ENCODE measurements at places on chromosomes 11 and 22. TPM values are rescaled to one million over a fixed set of nuclear protein-coding genes. Genes with fewer than 3 reads are reported as not detected.
A peak's percentile ranks its signal among the peaks of the same experiment; 100 is the strongest.

- H3K4me1 ChIP-seq = no peaks in the 10 kb centered on the region
- DNase-seq = no peak
- H3K27me3 ChIP-seq = peaks cover 27% of the 10 kb centered on the region
- no peak overlapping the region for H3K27ac ChIP-seq
Measured at GRCh38 chr22:28480000-28480715, 199.5 kb downstream of the TTC28 start.

DNA sequence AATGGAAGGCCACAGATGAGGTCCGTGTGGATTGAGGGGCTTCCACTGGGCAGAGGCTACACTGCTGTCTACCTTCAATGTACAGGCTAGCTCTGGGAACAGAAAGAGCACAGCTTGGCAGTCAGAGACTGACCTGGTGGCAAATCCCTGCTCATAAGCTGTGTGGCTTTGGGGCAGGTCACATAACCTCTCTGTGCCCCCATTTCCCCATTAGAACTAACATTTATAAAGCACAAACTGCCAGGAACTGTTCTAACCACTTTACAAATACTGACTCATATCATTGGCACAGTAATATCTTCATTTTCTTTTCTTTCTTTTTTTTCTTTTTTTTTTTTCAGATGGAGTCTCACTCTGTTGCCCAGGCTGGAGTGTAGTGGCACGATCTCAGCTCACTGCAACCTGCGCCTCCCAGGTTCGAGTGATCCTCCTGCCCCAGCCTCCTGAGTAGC lies 3.1 kb downstream of the FOSL1 start:
- DNase-seq = no peak
- peaks cover 49% of the 10 kb centered on the region for H3K4me1 ChIP-seq
- H3K4me3 ChIP-seq = peak overlapping the region; percentile 84
- no peaks in the 10 kb centered on the region for H3K27me3 ChIP-seq
- H3K27ac ChIP-seq = peak overlapping the region; percentile 97
- peaks cover 93% of the 10 kb centered on the region for H3K36me3 ChIP-seq

- DNase-seq = no peak
- H3K27ac ChIP-seq = no peak overlapping the region
- H3K4me3 ChIP-seq = no peak overlapping the region
- H3K36me3 ChIP-seq = no peaks in the 10 kb centered on the region
Measured at GRCh38 chr11:93370260-93370659, 39.7 kb downstream of the DEUP1 start.

NLRX1 gene
- total RNA-seq = 6.7 TPM

DNA sequence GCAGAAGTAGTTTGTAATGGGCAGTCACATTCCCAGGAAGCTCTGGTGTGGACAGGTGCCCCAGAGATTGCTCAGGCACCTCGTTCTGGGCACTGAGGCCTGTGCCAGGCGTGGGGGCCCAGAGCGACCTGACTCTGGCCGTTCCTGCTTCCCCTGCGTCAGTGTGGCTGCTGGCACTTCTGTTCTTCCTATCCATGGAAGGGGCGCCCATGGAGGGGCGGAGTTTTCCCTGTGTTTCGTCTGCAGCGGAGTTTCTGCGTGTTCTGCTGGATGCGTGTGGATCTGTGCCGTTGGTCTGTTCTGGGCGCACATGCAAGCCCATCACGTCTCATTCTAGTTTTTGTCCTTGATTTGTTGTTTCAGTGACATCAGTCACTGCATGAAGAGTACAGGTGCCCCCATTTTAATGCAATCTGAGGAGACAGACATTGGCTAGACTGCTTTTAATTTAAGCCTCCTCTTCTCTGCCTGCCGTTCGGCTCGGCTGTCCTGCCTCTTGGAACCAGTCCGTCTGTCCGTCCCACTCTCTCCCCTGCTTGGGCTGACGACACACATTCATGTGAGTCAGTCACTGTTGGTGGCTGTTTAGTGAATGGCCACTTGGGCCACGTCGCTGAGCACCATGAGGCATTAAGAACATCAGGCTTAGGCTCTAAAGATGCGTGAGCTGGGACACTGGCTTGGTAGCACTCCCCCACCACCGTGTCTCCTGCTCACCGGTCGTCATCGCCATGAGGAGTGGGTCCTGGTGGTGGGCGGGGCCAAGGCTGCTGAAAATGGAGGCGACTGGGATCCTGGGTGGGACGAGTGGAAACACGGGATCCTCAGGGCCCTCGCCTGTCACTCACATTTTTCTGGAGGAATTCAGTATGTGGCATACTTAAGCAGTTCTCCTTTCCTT lies 255.8 kb downstream of the TBC1D22A start:
- no peak overlapping the region for H3K4me3 ChIP-seq
- H3K36me3 ChIP-seq = no peaks in the 10 kb centered on the region
- DNase-seq = no peak
- peaks cover 8% of the 10 kb centered on the region for H3K4me1 ChIP-seq

GRCh38 chr22:24141586-24141985 lies 39.7 kb upstream of the SUSD2 start:
- H3K4me3 ChIP-seq = no peak overlapping the region
- peaks cover 7% of the 10 kb centered on the region for H3K36me3 ChIP-seq
- H3K27ac ChIP-seq = no peak overlapping the region
- peaks cover 20% of the 10 kb centered on the region for H3K4me1 ChIP-seq

- peaks cover 12% of the 10 kb centered on the region for H3K27me3 ChIP-seq
- no peak for DNase-seq
- H3K4me1 ChIP-seq = no peaks in the 10 kb centered on the region
- H3K4me3 ChIP-seq = no peak overlapping the region
Measured at GRCh38 chr11:115129473-115130289, 374.5 kb downstream of the CADM1 start.

DNA sequence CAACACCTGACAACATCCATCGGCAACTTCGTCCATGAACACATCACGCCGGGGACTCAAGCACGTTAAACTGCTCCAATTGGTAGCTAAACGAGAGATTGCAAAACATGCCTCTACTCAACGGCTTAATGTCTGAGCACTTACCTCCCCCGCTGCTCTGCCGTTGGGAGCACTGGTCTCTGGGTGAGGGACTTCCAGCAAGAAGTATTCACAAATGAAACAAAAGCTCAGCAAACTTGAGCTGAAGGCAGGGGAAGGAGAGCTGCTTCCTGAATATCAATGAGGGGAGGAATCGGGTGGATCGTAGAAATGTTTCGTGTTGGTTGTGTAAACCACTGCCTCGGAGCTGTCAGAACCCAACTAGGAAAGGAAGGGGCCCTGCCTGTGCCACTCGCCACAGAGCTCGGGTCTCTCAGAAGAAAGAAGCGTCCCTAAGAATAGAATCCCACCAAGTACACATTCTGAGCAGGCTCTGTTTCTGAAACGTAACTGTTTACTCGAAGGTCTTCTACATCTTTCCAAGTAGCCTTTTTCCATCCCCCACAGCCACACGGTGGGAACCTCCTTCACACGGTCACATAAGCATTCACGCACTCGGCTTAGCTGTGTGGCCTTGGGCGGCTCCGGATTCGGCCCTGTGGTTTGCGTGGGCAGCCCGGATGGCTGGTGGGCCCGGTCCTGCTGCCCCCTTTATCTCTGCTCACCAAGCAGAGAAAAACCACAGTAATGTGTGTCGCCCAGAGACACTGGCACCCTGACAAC lies at the start of gene MLC1:
MLC1 (minus strand) TSS at position 216 of the 762 bp plus-strand sequence. CDS start 524 bp downstream, outside the sequence.
- no peak for DNase-seq
- H3K27ac ChIP-seq = no peak within 1 kb of the TSS
- H3K4me1 ChIP-seq = peaks cover 11% of the 10 kb centered on the region
- peaks cover 39% of the 10 kb centered on the region for H3K27me3 ChIP-seq
- no peak within 1 kb of the TSS for H3K4me3 ChIP-seq
- peaks cover 4% of the 10 kb centered on the region for H3K36me3 ChIP-seq

- DNase-seq = no peak
- no peaks in the 10 kb centered on the region for H3K4me1 ChIP-seq
- H3K27me3 ChIP-seq = peaks cover 57% of the 10 kb centered on the region
- no peaks in the 10 kb centered on the region for H3K36me3 ChIP-seq
- no peak overlapping the region for H3K4me3 ChIP-seq
Measured at GRCh38 chr22:22022947-22023534, 40.5 kb upstream of the TOP3B start.

CNTN5 gene
- not detected for total RNA-seq

GRCh38 chr22:47129902-47130635 lies 367.6 kb downstream of the TBC1D22A start:
- H3K4me3 ChIP-seq = peak overlapping the region; percentile 60
- no peaks in the 10 kb centered on the region for H3K27me3 ChIP-seq
- H3K4me1 ChIP-seq = peaks cover 16% of the 10 kb centered on the region
- H3K36me3 ChIP-seq = peaks cover 23% of the 10 kb centered on the region
- peak overlapping the region; percentile 98 for H3K27ac ChIP-seq

DNA sequence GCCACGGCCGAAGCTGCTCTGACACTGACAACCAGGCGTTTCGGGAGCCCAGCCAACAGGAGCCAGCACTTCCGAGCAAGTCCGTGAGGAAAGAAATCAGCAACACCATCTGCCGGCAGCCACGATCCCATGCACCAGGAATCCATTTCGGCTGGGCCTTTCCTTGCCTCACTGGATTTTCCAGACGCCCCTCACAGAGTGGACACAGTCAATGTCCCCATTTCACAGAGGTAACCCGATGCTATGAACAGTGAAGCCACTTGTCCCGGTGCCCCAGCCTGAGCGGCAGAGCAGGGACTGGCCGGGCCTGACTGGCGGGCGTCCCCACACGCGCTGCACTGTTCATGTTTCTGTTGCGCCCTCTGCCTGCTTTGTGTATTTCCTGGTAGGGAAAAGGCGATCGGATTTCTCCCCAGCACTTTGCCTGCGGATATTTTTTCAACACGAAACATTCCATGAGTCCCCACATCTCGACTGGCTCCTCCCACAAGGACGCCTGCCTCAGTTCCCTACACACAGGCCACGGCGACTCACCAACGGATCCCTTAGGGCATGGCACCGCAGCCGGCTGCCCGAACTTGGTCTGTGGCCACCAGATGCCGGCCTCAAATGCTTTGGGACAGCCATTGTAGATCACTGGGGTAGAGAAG lies 55.3 kb downstream of the TRMU start:
- H3K27me3 ChIP-seq = no peaks in the 10 kb centered on the region
- H3K27ac ChIP-seq = peak overlapping the region; percentile 82
- peaks cover 19% of the 10 kb centered on the region for H3K4me1 ChIP-seq
- H3K36me3 ChIP-seq = peaks cover 29% of the 10 kb centered on the region
- peak; percentile 73 for DNase-seq

GRCh38 chr11:6397156-6397555 lies 6.9 kb downstream of the SMPD1 start:
- H3K27me3 ChIP-seq = no peaks in the 10 kb centered on the region
- no peaks in the 10 kb centered on the region for H3K36me3 ChIP-seq
- no peak overlapping the region for H3K27ac ChIP-seq
- H3K4me3 ChIP-seq = no peak overlapping the region
- H3K4me1 ChIP-seq = peaks cover 20% of the 10 kb centered on the region

- H3K27ac ChIP-seq = no peak overlapping the region
- peaks cover 26% of the 10 kb centered on the region for H3K4me1 ChIP-seq
- no peak for DNase-seq
Measured at GRCh38 chr11:68500206-68500605, 39.7 kb downstream of the PPP6R3 start.

DNA sequence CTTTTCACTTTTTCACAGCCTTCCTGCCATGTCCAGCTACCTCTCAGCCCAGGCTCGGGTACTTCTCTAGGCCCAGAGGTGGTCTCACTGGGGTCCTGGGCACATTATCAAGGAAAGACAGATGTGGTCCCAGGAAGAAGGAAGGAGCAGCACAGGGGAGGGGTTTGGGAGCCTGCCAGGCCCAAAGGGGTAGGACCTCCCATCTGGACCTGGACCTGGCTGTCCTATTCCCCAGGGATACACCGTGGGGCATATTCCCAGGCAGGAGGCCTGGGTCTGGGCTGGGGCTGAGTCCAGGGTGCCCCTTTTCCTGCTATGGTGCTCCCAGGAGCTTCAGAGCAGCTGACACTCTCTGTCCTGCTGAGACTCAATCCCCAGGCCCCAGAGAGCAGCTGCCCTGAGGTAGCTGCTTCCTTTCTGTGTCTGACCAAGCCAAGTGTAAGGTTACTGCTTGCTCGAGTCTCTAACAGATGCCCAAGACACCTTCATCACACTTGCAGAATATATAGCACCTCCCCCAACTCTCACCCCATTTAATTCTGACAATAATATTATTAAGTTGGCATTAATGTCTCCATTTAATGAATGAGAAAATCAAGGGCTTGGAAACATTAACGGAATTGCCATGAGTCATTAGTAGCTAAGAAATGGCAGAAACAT lies 232.0 kb downstream of the BUD13 start:
- H3K4me3 ChIP-seq = no peak overlapping the region
- H3K36me3 ChIP-seq = no peaks in the 10 kb centered on the region
- H3K27me3 ChIP-seq = peaks cover 48% of the 10 kb centered on the region
- DNase-seq = no peak
- H3K27ac ChIP-seq = no peak overlapping the region

OR52I2 gene
- not detected for total RNA-seq

OR8G1 gene
- total RNA-seq = not detected

DNA sequence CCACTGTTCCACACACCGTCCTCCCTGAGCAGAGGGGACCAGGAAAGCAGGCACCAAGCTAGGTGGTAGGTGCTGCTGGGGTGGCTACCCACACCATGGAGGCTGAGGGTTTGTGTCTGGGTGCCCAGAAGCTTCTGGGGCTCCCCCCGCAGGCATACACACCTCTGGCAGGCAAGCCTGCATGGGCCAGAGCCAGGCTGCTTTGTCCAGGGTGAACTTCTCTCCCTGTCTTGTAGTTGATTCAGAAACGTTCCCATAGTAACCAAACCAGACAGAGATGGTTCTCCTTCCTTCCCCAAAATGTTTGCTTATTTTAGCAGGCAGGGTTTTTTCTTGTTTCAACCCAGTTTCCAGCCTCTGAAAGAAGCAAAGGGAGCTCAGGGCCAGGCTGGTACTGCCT lies 40.9 kb upstream of the SUSD2 start:
- peaks cover 7% of the 10 kb centered on the region for H3K36me3 ChIP-seq
- H3K4me1 ChIP-seq = peaks cover 9% of the 10 kb centered on the region
- H3K27ac ChIP-seq = no peak overlapping the region
- no peaks in the 10 kb centered on the region for H3K27me3 ChIP-seq

DNA sequence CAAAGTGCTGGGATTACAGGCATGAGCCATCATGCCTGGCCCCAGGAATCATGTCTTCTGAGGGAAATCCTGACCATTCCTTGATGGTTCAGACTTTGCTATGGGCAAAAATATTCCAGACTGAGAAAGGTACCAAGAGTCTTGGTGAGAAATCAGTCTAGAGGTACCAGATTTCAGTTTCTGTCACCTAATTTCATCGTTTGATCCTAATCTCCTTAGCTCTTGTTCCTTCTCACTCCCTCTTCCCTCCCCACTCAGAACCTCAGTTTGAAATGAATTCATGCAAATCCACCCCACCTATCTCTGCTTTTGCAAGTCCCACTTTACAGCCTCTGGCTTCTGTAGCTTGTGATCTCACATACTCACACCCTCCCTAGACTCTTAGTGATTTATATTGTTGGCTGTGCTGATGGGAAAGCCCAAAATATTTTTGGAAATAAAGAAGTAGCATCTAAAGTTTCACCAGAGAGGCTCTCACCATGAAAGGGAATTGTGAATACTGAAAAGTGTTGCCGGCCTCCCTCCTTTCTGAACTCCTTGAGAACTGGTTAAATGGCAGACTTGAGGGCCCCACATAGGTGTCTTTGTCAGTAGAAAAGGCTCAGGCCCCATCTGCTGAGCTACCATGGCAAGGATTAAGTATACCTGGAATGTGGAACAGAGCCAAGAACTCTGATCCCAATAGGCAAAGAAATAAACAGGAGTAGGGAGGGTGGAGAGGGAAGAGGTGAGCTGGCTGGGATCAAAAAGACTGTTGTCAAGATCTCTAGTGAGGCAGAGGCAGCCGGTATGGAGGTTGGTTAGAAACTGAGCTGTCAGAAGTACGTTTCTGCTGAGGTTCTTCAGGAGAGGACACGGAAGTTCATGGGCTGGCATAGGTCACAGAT lies 190.5 kb upstream of the MTMR2 start:
- H3K36me3 ChIP-seq = no peaks in the 10 kb centered on the region
- H3K4me3 ChIP-seq = no peak overlapping the region
- peaks cover 27% of the 10 kb centered on the region for H3K4me1 ChIP-seq
- H3K27ac ChIP-seq = no peak overlapping the region
- DNase-seq = no peak
- no peaks in the 10 kb centered on the region for H3K27me3 ChIP-seq

NCAM1 gene
- 4.6 TPM for total RNA-seq
